ENCODE measurements at places on chromosomes 2 and 18.

DNA sequence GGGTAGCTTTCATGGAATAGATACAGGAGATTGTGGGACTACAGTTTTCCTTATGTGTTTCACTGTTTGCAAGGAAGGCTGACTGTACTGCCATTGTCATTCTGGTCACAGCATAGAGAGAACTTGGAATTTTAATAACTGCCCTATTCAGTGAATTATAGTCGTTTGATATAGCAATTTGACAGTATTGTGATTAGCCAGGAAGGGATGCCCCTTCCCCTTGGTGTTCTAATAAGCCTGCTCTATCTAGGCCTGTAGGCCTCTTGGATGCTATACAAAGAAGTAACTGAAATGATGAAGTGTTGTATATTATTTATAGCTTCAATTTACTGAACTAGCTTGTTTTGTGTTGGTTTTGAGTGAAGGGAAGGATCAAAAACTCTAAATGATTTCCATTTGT lies 528.6 kb upstream of the CDH2 start:
- no peak for DNase-seq

- no peak for DNase-seq
Measured at GRCh38 chr18:58373481-58373880, 255.4 kb downstream of the ALPK2 start.

- DNase-seq = peak; percentile 38
Measured at GRCh38 chr2:32009516-32010256, 1.1 kb downstream of the MEMO1 start.

DNA sequence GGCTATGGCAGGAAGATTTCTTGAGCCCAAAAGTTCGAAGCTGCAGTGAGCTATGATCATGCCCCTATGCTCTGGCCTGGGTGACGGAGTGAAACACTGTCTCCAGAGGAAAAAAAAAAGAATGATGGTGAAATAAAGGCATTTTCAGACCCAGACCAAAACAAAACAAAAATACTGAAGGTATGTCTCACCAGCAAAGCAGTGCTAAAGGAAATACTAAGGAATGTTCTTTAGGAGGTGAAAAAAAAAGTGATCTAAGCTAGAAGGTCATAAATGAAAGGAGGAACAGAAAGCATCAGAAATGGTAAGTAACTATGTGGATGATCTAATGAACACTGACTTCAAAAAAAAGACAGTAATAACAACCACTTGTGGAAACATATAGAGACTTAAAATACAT lies 18.7 kb downstream of the SS18 start:
- no peak for DNase-seq

DNA sequence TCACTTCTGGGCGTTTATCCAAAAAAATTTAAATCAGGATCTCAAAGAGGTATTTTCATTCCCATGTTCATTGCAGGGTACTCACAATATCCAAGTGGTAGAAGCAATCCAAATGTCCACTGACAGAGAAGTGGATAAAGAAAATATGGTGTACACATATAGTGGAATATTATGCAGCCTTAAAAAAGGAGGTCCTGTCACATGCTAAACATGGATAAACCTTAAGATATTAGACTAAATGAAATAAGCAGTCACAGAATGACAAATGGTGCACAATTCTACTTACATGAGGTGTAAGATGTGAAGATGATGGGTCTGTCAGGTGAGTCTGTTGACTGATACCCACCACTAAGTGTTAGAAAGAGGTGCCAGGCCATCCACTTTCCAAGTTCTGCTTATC lies 140.6 kb downstream of the THNSL2 start:
- no peak for DNase-seq

DNA sequence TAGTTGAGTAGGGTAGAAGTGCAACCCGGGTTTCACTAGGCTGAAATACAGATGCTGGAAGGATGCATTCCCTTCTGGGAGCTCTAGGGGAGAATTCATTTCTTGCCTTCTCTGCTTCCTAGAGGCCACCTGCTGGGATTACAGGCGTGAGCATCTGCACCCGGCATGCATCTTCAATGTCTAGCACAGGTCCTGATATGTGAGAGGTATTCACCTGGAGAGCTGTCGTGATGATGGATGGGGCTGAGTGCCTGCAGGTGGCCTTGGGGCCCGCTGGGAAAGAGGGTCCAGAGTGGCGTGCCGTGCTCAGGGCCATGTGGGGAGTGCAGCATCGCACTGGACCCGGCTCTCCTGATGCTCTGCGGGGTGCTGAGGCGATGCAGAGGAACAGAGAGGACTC lies 6.6 kb upstream of the NTSR2 start:
- DNase-seq = no peak

DNA sequence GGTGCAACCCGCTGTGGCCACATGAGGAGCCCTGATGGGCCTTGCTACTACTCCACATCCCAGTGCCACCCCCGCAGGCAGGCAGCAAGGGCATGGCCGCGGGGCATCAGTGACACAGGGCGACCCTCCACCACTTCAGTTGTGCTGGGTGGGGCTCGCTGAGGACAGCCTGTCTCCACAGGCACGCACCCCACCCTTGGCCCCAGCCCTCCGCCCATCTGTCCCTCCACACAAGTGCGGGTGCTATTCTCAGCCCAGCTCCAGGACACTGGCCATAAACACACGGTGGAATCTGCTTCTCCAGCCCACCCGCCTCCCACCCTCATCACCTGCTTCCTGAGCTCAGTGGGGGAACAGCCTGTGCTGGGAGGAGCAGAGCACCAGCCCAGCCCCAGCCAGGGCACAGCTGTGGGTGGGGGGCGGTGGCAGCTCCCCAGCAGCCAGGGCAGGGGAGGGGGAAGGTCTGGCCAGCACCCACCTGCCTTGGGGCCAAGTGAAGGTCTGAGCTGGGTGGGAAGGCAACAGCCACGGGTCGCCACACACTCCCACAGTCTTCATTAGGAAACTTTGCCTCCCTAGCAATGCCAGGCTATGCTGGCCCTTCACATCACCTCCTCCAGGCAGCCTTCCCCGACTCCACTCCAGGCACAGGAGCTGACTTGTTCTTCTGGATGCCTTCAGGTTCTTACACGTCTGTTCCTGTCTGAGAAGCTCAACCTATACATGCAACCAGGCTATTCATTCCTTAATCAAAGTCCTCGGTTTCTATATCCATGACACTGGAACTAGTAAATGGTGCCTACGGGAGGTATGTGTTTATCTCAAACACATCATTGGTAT lies 16.5 kb downstream of the BIN1 start:
- DNase-seq = no peak
